ENCODE measurements at places on chromosomes 3 and 15.

GRCh38 chr3:150351398-150351797, 56.7 kb upstream of the TSC22D2 start:
- peak; percentile 45 for DNase-seq

DNA sequence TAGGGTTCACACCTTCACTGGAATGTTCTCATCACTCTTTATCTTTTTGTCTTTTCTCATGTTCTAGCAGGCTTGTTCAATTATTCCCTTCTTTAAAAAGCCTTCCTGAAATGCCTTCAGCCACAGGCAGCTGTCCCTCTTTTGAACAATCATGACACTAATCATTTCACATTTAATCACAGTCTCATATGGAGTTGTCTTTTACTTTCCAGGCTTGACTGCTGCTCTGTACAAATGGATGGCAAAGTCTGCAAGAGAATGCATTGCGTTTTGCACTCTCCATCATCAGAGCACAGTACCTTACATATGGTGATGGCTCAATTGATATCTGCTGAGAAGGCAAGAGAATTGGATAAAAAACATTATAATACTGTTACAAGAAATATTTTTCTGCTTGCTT, 529.8 kb downstream of the DIPK2A start:
- DNase-seq: no peak

DNA sequence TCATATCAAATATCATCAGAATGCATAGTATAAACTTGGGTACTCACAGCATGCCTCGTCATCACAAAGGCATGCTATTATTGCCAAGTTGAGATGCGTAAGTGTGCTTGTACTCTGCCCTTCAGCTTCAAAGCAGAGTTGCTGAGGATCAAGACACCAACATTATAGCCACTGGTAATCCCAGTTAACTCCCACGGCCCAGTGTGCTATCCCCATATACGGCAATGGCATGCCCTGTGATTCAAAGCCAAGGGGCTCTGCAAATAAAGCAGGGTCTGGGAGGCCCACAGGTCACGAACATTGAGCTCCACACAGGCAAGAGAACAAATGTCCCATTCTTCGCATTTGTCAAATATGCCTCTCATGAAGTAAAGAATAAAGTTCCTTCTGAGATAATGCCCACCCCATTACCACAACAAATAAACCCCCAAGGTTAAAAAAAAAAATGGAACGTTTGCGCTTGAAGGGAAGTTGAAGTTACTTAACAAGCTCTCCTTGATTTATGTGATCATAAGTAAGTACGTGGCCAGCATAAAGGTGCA, 298.1 kb upstream of the NECTIN3 start:
- DNase-seq: peak; percentile 93

DNA sequence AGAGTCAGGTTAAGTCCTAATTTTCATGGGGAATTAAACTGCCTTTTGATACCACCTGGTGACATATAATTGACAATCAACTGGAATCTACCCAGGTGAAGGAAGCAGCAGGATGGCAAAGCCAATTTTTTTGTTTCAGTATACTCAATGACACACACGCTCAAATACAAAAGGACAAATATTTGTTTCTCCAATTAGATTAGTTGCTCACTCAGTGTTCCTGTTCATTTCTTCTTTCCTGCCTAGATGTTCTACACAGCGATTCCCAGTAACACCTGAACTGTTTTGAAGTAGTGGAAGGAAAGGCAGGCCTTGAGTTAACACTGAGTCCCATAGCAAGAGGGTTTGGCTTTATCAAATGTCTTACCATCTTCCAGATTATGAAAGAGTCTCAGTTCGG, 157.5 kb downstream of the PDZRN3 start:
- no peak for DNase-seq

DNA sequence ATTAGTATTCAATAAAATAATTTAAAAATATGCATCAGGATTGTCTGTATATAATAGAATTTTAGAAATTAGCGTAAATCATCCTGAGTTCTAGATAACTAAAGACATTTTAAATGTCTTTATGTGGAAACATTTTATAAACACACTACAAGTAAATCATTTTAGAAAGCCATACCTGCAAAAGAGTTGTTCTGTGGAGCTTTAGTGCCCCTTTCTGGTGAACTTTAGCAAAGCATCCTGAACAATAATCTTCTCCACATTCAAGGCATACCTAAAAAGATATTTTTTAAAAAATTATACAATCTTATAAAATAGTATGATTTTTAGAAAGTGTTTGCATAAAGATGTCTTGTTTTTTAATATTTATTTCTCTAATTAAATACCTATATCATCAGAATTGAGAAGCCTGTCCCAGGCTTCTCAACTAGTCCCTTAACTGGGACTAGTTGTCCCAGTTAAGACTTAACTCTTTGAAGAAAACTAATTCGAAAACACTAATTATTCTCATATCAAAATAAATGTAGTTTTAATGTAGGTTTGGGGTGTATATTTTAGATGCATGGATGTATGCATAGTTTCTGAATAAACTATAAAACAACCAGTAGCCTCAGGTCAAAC, 29.7 kb downstream of the ZBBX start:
- DNase-seq: peak; percentile 57

DNA sequence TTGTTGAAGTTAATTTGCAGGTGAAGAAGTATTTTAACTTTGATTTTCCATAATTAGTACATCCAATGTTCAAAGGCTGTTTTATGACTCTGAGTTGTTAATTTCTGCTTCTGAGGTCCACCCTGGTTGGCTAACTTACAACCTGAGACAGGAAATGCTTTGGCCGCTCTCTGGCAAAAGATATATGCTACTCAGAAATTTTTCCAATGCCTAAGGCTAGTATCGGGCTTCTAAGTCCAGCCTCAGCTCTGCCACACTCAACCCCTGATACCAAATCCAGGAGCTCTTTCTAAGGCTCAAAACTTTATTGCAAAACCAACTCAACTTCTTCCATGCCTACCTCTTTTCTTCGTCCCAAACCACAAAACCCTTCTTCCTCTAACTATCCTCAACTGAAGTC, 192.9 kb downstream of the NEK10 start:
- DNase-seq: no peak
